ENCODE measurements at places on chromosomes 7 and 10.

DNA sequence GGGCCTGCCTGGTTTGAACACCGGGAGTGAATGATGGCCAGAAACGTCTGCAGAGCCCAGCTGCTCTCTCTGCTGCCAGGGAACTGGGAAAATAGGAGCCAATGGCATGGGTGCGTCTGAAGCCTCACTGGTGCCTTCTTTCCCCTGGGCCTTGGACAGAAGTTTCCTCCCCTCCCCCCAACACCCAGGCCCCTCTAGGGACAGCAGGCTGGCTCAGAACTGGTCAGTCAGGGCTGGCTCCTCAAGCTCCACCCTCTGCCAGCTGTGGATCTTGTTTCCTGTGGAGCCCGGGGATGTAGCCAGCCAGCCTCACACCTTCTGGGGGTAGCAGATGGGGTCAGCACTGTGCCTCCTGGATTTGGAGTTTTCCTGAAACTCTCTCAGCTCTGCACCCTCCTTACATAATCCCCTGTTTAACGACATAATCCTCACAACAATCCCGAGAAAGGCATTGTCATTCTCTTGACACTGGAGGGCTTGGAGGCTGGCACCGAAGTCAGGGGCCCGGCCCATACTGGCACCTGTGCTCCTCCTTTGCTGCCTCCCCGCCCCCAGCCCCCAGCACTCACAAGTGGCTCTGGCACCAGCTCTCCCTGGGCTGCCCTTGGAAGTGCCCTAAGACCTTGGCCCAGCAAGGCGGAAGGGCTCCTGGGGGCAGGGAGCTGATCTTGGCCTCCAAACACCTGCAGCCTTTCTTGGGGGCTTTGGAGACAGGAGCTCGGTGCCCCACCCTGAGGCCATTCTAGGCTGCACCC, 5.7 kb downstream of the LDB3 start:
- DNase-seq: no peak

GRCh38 chr10:9615189-9615588, 1402.5 kb upstream of the CELF2 start:
- DNase-seq: no peak

GRCh38 chr10:60069311-60069710, 163.0 kb upstream of the CCDC6 start:
- DNase-seq: no peak

GRCh38 chr7:1290026-1290678, 57.5 kb downstream of the UNCX start:
- DNase-seq: peak; percentile 84

DNA sequence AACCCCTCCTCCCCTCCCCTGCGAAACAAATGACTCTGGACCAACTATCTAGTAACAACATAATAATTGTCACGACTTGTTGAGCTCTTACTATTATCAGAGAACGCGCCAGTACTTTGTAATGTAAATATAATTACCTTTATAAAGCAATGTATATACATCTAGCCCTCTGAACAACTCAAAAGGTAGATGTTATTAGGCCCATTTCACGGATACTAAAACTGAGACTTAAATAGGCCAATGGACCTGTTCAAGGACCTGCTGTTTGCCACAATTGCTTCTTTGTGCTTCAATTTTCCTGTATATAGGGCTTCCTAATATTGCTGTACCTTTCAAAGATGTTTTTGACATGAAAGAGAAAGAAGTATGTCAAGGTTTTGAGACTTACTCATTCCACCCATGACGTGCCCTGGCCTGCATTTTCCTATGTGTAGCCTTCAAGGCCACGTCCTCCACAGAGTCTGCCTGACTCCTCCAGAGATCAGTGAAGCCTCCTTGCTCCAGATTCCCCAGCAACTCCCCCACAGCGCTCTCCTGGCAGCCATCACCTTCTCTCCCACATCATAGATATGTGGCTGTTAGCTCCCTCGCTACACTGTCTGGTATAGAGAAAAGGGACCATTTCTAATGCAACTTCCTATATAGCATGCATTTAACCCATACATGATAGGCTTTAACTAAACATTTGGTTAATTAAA, 156.6 kb downstream of the SKIDA1 start:
- DNase-seq: no peak

GRCh38 chr10:52801947-52802346, 29.4 kb upstream of the MBL2 start:
- no peak for DNase-seq

DNA sequence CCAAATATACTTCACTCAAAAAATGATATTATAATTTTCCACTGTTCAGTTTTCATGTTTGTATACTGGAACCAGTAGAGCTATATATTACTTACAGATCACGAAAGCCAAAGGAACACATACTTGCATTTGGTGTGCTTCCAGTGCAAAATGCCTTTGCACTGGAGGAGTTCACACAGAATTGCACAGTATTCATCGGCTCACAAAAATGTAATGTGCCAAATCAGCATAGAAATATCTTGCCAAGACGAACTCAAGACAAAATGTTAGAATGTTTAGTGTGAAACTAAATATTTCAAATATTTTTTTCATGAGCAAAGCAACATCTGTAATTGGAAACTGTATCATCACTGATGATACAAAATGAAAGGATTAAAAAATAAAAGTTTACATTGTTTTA, 646.2 kb upstream of the SEMA3D start:
- no peak for DNase-seq

DNA sequence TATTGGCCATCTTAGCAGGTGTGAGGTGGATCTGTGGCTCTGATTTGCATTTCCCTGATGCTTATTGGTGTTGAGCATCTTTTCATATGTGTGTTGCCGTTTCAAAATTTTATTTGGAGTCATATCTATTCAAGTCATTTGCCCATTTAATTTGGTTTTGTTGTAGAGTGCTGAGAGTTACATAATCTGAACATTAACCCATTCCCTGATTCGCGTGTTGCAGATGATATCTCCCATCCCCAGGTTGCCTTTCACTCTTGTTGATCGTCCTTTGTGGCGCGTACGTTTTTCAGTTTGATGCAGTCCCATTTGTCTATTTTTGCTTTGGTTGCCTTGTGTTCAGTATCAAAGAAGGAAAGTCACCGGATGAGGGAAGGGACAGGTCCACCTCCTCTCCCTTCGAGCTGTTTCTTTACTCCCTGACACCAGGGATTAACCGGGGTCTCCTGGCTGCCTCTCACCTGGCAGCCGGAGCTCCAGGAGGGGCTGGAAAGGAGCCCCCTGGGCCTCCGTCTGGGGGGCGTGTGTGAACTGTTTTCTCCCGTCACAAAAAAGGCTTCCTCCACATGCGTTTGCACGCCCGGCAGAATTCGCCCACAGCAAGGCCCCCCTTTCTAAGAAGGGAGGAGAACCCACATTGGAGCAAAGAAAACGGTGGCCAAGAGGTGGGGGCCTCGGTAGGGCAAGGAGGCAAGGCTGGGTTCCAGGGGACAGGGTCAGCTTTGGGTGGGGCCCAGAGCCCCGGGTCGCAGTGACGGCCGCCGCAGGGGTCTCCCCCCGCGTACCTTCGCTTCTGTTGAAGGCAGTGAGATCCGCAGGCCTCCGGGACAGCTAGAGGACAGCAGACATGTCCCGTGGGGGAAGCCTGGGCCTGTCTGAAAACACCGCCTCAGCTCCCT, 8.3 kb downstream of the MNX1 start:
- DNase-seq: no peak

DNA sequence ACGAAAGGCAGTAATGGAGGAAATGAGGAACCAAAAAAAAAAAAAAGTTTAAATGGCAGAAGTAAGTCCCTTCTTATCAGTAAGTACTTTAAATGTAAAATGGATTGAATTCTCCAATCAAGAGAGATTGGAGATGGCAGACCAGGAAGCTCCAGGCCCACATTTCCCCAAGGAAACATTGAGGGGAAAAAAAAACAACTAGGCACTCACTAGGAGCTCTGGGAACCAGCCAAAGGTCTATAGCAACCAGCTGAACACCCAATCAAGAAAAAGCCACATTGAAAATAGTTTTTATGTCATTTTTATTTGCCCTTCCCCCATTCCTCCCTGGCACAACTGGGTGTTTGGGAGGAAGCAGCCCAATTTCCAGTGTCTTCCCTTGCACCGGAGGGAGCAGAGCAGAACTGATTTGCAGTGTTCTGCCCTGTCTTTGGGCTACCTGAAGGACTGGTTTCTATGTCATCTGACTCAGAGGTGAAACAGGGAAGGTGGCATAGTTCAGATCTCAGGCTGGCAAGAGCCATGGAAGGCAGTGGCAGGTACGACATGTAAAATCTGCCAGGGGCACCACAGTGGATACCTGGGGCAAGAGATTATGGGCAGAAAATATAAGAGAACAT, 121.9 kb downstream of the SMURF1 start:
- no peak for DNase-seq

GRCh38 chr7:91325726-91326125, 61.5 kb downstream of the FZD1 start:
- DNase-seq: no peak

DNA sequence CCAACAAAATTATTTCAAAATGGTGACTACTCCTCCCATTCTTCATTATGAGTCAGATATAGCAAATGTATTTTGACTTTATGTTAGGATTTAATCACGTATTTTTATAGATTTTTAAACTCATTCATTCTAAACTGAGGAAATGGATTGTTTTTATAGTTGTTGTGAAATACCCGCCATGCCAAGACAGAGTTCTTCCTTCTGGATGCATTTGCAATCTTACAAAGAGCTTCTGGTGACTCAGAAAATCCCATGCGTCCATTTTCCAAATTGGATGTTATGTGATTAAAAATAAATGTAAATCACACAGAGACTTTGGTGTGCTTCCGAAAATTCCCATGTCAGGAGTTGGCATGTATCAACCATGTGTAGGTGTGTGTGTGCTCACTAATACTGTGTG, 179.3 kb downstream of the TRIL start:
- no peak for DNase-seq

- no peak for DNase-seq
These were observed 2.9 kb upstream of the RABGEF1 start for GRCh38 chr7:66737667-66738066.

- no peak for DNase-seq
These were observed 80.8 kb downstream of the INPP5A start for GRCh38 chr10:132618158-132618919.

DNA sequence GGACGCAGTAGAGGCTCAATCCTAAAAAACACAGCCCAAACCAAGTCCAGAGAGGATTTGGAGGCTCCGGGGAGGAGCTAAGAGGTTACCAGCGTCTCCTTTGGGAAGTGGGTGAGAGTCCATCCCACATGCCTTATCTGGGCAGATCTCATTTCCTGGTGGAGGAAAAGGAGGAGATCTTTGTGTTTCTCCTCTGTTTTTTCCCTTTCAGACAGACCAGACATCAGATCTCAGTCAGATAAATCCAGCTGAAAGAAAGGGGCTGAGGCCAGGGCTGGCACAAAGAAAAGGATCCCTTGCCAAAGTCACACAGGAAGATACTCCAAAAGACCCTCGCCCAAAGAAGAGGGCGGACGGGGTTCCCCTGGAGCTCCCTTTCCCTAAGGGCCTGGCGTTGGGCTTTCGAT, 58.3 kb upstream of the COMTD1 start:
- DNase-seq: no peak

GRCh38 chr10:27625452-27626211, 120.0 kb downstream of the MKX start:
- DNase-seq: no peak

GRCh38 chr7:11895337-11895736, 63.3 kb upstream of the THSD7A start:
- no peak for DNase-seq

- no peak for DNase-seq
These were observed 1307.7 kb upstream of the LRRTM3 start for GRCh38 chr10:65618126-65618525.

GRCh38 chr7:6271060-6271658, 1.3 kb downstream of the CYTH3 start:
- DNase-seq: peak; percentile 71

- peak; percentile 84 for DNase-seq
These were observed 1.3 kb downstream of the EIF4EBP2 start for GRCh38 chr10:70405037-70405824.

DNA sequence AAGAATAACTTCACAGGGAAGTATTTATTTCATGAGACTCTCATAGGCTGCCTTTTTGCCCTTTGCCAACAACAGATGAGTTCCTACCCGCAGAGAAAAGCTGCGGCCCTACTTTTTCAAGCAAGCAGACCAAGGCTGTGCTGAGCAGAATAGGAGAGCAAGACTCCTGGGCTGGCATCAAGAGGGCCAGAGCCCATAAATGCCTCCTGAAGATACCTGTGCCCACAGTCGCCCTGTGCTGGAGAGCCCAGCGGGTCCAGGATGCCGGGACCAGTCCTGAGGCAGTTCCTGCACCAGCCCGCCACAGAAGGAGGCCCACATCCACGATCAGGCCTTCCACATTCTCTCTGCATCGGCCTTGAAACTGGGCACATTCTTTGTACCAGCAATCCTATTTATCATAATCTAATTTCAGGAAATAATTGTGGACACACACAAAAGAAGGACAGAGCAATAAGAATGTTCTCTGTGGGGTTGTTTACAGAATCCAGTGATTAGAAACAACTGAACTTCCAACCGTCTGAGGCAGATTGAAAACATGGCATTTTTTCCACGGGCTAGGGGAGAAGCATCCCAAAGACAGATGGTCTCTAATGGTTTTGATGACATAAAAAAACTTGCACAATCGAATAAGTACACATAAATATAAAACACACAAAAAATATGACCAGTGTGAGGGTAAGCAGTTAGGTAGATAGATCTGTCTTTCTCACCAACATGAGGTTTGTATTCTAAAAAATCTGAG, 95.6 kb downstream of the CPXM2 start:
- no peak for DNase-seq

Data from right hindlimb (tissue), 1 donor.